ENCODE measurements at places on chromosomes 4 and X.

GRCh38 chr4:8281519-8282133 is 12.1 kb downstream of the HTRA3 start:
- DNase-seq: peak; percentile 86

- DNase-seq: no peak
Observed at GRCh38 chr4:75834095-75834771, 68.0 kb downstream of the PPEF2 start.

DNA sequence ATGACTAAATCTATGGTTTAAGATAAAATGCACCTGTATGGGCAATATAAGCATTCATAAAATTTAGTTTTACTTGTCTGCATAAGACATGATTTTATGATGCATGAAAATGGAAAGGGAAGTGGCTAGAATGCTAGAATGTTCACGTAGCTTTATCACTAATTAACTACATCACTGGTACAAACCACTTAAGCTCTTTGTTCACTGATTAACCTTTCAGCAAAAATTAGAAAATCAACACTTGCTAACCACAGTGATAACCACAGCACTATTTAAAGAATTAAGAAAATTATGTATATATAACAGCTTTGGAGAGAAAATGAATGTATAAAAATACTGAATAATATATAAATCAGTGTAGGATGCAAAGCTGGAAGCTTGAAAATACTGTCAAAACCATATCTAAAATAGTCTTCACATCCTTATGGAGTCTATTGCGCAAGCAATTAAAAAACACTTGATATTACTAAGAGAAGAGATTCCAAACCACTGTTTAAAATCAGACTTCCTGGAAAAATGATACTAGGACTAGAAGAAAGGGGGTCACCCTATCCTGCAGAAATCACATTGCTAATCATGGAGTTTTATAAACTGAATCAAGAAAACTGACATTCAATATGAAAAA is 51.9 kb downstream of the EFHC2 start:
- DNase-seq: no peak

DNA sequence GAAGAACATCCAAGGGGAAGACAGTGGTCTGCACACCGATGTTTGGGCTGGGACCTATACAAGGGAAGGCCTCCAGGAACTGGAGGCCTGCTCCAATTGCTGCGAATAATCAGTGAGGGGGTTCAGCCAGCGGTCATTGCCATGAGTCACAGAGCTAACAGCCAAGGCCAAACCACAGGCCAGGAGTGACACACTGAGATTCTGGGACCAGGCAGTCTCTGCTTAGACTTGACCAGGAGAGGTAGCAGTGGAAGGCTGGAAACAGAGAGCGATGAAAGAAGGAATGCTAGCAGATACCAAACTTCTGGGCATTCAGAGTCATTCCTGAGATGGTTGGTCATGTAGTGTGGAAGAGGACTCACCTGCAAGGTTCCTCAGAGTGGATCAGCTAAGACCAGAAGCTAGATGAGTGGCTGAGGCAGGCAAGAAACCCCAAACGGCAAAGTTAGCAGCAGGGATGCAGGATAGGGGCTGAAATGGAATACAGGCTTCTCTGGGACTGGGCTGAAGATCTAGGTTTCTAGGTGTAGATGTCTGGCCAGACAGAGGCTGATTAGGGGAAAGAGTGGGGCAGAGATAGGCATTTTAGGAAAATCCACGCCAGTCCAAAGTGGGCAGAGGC is 54.7 kb downstream of the CNGA2 start:
- DNase-seq: peak; percentile 87

- DNase-seq: no peak
Observed at GRCh38 chrX:42462917-42463316, 315.0 kb downstream of the PPP1R2C start.

DNA sequence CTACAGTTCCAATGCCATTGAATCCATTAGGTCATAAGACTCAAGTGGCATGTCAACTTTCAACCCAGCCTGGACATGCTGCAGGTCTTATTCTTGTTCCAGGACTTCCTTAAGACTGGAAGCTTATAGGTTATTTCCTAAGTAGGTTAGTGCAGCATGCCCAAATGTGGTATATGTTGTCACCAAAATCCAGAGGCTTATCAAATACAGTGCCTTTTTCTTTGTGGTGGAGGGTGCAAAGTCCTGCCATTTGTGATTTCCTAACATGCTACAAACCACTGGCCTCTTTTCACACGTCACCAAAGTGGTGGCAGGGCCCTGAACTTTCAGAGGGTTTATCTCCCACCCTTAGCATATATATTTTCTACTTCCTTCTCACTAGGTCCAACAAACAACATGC is 9.7 kb upstream of the TMEM184C start:
- DNase-seq: no peak

GRCh38 chrX:36909676-36910030 is 98.5 kb upstream of the FAM47C start:
- DNase-seq: no peak
